GM12892 (cell line): ENCODE measurements at places on chromosomes 1 and 21.

DNA sequence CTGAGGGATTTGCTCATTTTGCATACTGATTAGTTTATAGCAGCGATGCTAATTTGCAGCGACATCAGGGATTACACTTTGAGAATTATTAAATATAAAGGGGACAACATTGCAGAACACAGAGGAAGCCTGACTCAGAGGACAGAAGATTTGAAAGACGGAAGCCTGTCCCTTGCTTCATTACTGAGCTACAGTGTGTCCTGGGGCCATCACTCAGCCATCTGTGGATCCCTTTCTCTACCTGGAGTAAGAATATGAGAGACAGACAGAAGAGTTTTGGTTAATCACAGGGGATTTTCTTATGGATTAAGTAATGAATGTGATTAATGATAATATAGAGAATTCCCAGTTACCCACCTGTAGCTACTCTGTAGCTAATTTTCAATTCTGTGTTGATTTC lies 134.7 kb downstream of the DISC1 start:
- no peak for DNase-seq

- no peak for DNase-seq
These were observed 561 bp downstream of the OLFM3 start for GRCh38 chr1:101995984-101996745.

- DNase-seq, result no peak
These were observed 112.5 kb upstream of the GFI1 start for GRCh38 chr1:92599184-92599583.

DNA sequence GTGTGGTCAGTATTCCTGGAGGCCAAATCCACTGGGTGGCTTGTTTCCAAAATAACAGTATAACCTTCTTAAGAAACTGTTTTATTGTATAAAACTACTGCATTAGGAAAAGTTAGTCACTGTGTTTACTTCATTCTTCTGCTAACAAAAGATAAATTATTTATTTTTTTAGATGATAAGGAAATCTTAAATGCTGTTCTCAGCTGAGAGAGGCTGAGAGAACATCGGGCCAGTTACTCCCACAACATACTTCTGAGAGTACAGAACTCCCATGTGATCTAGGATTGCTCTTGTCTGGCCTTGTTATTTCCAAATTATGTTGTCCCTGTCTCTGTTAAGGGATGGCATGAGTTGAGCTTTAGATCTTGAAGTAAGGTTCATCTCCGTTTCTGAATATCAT lies 96.7 kb upstream of the CXADR start:
- DNase-seq, result no peak

GRCh38 chr1:183093786-183094298 lies 70.6 kb downstream of the LAMC1 start:
- no peak for DNase-seq

GRCh38 chr1:56092684-56093570 lies 486.4 kb downstream of the PLPP3 start:
- DNase-seq, result no peak

GRCh38 chr1:218459878-218460711 lies 115.0 kb downstream of the TGFB2 start:
- DNase-seq, result no peak

DNA sequence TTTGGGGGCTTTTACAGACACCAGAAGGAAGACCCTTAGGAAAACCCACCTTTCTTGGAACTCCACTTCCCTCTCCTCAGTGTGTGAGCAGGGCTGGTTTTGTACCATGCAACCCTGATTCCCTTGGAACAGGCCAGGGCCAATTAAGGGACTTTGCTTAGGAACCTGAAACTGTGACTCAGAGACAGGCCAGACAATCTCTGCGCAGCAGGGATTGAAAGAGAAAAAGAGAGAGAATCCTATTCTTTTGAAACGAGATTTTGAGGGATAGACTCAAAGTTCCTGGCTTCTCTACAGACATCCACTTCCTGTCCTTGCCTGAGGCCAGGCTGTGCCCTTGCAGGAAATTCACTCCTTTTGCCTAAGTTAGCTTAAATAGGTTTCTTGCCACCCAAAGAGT lies 23.1 kb upstream of the C1orf198 start:
- no peak for DNase-seq

GRCh38 chr1:192601567-192601966 lies 26.0 kb downstream of the RGS1 start:
- no peak for DNase-seq

- peak; percentile 81 for DNase-seq
These were observed 21.7 kb downstream of the TMEM53 start for GRCh38 chr1:44652445-44653106.

DNA sequence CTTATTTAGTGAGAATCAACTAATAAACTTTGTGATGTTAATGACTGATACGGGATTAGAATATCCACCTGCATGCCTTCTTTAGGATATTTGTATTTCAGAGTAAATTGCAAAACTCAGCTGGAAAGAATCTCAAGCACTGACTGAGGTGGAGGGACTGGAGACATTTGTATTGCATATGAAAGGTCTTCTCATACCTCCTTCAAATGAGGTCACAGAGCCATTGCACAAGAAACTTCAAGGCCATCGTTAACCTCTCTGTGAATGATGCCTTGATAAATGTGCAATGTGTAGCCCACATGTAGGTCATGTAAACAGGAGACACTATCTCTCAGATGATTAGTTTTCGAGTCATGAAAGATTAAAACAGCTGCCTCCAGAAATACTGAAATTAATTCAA lies 531.7 kb upstream of the PLXNA2 start:
- no peak for DNase-seq

GRCh38 chr1:37258068-37258467 lies 216.3 kb upstream of the ZC3H12A start:
- DNase-seq, result no peak

DNA sequence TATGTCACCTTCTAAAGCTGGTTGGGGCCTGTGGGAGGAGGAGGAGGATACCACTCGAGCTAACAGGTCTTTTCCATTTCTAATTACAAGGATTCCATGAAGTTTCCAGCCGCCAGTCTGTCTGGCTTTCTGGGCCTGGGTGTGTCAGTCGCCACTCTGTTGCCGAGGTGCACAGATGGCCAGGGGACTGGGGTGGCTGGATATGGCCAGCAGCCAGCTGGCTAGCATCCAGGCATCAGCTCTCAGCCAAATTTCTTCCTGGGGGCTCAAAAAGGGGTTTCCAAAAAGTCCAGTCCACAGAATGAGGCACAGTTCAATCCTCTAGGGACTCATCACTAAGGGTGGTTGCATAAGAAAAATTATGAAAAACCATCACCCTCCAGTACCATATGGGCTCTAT lies 32.4 kb downstream of the ITPKB start:
- DNase-seq, result no peak

GRCh38 chr1:58442114-58442513 lies 104.4 kb downstream of the OMA1 start:
- no peak for DNase-seq

GRCh38 chr1:7356079-7356478 lies 415.0 kb upstream of the VAMP3 start:
- no peak for DNase-seq

- DNase-seq, result no peak
These were observed 15.9 kb downstream of the HSPA13 start for GRCh38 chr21:14366998-14367397.
